ENCODE measurements at places on chromosomes 5 and 9.

- no peak for DNase-seq
These were observed 9.3 kb downstream of the CTNND2 start for GRCh38 chr5:11894992-11895391.

DNA sequence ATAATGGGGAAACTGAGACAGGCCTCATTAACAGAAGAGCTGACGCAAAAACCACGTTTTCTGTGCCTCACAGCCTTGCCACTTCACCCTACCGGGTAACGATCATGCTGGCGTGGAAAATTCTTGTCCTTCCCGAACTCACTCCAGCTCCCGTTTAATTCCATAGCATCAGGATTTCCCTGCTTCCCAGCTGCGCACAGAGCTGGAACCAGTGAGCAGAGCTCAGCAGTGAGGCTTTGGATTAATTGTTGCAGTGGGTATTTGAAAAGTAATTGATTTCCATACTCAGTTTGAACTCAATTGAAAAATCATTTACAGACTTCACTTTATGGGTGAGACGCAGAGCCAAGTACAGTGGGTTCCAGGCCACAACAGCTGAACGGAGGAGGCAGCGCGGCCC lies 199.0 kb upstream of the ADAMTS16 start:
- no peak for DNase-seq

GRCh38 chr5:150541397-150541675 lies 33.4 kb downstream of the NDST1 start:
- no peak for DNase-seq

- DNase-seq: no peak
These were observed 122.4 kb upstream of the NR5A1 start for GRCh38 chr9:124629600-124629999.

GRCh38 chr9:115080242-115080641 lies 37.7 kb downstream of the TNC start:
- no peak for DNase-seq

DNA sequence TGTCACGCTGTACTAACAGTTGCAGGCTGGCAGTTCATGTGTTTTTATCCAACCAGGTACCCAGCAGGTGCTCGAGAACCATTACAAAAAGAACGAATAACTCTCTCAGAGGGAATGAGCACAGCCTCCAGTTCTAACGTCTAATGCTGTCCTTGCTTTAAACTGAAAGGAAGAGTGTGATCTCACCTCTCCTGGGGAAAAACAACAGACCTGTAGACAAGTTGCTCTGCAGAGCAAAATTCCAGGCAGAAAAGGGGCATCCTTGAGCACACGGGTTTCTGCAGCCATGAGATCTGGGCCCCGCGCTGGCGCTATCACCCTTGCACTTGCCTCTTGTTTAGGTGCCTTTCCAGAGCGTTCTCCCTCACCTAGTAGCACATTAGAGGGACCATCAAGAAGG lies 92.5 kb upstream of the DNAH5 start:
- DNase-seq: no peak

GRCh38 chr9:137688725-137689124 lies 69.9 kb downstream of the EHMT1 start:
- no peak for DNase-seq

- DNase-seq: no peak
These were observed 314.0 kb downstream of the SEMA5A start for GRCh38 chr5:9231842-9232241.

DNA sequence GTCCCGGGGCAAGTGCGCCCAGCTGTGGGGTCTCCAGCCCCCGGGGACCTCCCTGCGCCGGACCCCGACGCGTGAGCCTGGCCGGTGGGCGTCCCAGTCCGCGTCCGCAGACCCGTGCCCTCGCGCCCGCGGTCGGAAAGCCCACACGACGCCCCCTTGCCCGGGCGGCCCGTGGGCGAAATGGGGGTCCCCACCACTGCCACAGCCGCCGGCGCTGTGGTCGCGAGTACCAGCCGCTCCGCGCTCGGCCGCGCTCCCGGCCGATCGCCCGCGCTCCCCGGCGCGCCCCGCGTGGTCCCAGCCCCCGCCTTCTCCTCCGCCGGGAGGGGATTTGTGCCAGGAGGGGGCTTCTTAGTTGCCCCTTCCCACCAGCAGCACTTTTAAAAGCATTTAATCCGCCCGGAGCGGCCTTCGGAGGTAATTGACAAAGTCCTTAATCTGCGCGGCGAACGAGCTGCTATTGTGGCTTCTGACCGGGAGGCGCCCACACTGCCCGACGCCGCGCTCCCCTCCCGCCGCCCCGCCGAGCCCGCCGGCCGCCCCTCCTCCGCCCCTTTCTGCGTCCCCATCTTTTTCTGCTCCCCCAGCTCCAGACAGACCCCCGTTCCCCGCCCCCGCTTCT lies 469 bp upstream of the FIBCD1 start:
- no peak for DNase-seq

GRCh38 chr9:117725426-117725887 lies 21.3 kb downstream of the TLR4 start:
- DNase-seq: no peak

DNA sequence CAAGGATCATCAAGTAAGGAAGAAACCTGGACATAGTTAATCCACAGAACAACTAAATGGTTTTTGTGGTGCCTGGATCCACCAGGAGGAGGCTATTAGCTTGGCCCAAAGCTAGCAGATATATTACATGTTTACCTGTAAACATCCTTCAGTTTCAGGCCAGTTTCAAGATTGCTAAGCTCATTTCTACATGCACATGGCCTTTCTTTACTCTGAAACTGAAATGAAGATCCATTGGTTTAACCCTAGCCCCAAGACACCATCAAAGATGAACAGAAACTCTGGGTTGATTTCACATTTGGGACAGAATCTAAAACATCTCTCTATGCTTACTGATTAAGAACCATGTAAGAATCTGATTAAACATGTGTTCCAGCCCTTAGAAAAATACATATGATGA lies 611.8 kb downstream of the TLE1 start:
- DNase-seq: no peak

- DNase-seq: no peak
These were observed 584 bp downstream of the USP20 start for GRCh38 chr9:129835860-129836223.

DNA sequence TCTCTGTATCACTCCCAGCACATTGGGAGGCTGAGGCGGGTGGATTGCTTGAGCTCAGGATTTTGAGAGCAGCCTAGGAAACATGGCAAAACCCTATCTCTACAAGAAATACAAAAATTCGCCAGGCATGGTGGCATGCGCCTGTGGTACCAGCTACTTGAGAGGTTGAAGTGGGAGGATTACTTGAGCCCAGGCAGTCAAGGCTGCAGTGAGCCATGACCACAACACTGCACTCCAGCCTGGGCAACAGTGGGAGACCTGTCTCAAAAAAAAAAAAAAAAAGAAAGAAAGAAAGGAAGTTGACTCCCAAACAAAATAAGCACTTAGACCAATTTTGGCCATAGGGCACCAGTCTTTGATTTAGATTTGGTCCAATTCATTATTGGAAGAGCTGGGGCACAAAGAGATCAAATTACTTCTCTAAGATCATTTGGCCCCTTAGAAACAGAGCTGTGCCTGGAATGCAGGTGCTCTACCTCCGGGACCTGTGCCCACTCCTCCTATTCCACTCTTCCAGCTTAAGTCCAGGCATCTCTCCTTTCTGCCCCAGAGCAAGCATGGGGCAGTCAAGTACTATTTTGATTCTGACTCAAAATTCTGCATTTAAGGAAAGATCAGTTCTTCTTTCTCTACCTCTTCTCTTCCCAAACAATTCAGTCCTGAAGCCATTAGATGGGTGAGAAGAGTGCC lies 59.0 kb downstream of the ALDH7A1 start:
- no peak for DNase-seq

DNA sequence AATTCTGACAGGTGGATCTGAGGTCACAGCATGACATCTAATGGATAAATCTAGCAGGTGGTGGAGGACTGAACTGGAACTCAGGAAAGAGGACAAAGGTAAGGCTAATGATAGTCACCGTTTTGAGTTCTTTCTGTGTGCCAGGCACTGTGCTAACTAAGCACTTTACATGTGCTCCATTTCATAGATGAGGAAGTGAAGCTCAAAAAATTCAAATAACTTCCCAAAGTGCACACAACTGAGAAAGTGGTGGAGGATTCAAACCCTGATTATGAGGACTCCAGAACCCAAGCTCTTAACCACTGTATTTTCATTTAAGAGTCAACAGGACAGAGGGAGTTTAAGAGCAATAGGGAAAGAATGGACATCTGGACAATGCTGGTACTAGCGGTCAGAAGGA lies 7.1 kb upstream of the DELE1 start:
- no peak for DNase-seq

DNA sequence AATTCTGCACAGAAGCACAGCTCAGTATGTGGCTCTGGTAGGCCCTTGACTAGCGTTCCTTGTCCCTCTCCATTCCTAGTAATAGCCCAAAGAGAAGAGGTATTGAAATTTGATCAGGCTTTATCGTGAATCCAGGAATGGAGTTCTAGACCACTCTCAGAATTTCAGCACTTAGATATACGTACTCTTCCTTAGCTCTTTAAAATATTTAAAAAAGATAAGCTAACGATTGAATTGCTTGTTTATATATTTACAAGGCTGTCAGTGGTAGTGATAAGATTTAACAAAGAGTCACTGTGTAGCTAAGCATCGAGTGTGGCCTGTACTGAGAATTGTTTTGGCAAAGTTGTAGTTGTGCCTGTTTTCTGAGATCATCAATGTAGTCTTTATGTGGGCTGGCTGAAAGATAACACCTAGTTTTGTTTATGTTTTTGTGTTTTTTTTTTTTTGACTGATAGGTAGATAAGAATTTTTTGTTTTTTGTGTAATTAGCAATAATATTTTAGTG lies 2.5 kb downstream of the KIAA1958 start:
- no peak for DNase-seq

- DNase-seq: no peak
These were observed 39.7 kb downstream of the ACTL7B start for GRCh38 chr9:108816037-108816436.

DNA sequence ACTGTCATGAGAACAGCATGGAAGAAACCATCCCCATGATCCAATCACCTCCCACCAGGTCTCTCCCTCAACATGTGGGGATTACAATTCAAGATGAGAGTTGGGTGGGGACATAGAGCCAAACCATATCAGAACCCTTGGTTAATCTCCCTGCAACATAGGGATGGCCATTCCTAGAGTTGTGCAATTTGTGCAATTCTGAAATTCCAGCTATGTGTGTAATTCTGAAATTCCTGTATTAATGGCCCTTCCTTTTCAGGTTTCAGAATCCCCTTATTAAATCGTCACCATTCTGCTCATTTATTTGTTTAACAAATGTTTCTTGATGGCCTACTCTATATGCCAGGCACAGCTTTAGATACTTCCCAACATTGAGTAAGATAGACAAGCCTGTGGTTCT lies 282.6 kb downstream of the SMARCA2 start:
- DNase-seq: no peak

DNA sequence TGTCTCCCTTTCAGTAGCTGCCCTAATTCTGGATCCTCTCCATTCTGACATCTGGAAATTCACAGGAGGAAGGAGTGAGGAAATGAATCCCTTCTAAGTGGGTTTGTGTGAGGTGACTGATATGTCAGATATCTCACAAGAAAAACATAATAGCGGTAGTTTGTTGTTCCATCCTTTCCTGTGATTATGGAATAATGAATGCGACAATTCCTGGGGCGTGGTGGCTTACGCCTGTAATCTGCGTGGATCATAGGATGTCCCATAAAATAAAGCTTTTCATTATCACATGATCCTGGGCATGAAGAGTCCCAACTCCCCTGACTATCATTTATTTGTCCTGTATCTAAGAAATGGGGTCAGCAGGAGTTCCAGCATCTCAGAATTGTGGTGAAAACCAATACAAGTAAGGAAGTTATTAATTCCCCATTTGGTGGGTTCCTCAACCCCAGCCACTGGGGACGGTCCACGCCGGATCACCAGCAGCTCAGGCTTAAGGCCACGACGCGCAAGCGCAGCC lies 375 bp upstream of the C5orf24 start:
- DNase-seq: no peak

- no peak for DNase-seq
These were observed 12.0 kb downstream of the GDF9 start for GRCh38 chr5:132854301-132854700.

- DNase-seq: no peak
These were observed 92.0 kb downstream of the AMBP start for GRCh38 chr9:113985968-113986585.

DNA sequence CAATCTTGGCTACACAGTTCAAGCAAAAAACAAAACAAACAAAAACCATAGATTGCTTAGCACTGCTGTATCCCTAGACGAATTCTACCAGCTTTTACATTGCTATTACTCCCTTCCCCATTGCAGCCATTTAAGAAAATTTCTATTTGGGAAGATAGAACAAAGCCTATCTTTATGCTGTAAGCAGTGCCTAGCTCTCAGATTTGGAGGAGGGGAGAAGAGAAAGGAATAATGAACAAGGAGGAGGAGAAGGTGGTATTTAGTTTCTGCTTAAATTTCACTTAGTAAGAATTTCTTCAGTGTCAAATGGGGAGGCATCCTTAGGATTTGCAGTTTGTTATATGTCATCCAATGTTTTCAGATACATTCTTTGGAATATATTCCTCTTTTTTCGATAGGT lies 16.2 kb upstream of the TLE1 start:
- DNase-seq: no peak

GRCh38 chr5:88934439-88934838 lies 51.5 kb upstream of the MEF2C start:
- no peak for DNase-seq

- DNase-seq: no peak
These were observed 160.9 kb downstream of the FOCAD start for GRCh38 chr9:20844916-20845315.

DNA sequence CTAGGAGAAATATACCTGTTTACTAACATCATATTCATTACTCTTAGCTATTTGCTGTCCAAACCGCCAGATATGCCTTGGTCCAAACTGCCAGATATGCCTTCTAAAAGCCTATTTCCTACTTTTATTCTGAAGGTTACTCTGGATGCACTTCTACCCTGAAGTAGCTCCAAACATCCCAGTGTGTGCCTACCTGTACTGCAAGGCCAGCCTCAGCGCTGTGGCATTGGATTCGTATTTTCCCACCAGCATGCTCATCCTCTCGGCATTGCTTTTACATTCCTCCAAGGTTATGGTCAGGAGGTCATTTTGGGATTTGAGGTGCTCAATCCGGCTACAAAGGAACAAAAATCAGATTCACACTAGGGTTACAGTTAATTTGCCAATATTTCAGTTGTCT lies 94.3 kb downstream of the DCP2 start:
- DNase-seq: no peak

- no peak for DNase-seq
These were observed 44.6 kb upstream of the RUFY1 start for GRCh38 chr5:179505636-179506261.

- DNase-seq: no peak
These were observed 1.7 kb downstream of the PALM2AKAP2 start for GRCh38 chr9:109781541-109782197.

DNA sequence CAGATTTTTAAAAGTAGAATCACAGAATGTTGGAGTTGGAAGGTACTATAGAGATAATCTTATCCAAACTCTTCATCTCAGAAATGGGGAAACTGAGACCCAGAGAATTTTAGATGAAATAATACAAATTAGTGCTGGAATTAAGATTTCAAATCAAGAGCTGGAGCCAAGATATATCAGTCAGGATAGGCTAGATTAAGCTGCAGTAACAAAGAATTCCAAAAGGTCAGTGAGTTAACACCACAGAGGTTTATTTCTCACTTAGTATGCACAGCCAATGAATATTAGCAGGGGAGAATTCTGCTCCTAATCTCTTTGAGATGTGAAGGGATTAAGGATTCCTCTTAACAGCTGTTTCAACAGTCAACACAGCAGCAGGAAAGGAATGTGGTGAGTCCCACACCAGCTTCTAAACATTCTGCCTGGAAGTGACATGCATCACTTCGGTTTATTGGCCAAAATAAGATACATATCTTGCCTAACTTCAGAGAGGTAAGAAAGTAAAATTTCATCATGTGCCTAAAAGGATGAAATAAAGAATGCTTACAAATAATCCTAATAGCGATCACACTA lies 136.8 kb downstream of the FRMD3 start:
- DNase-seq: no peak

Measured in stimulated activated CD4-positive, alpha-beta T cell treated with anti-CD3 and anti-CD28 coated beads, Interleukin-1b, Interleukin-23, amount 100 ng/mL, for 1 hour (primary cell).